Thoracic aorta (tissue), 2 donors: ENCODE measurements at places on chromosomes 4 and X. TPM values are rescaled to one million over a fixed set of nuclear protein-coding genes. Genes with fewer than 3 reads are reported as not detected.

ETDC gene
- not detected for total RNA-seq

ART3 gene
- total RNA-seq: not detected

DMRTC1 gene
- not detected for total RNA-seq

BMX gene
- total RNA-seq: 10.0 TPM

TMSB15C gene
- 4.3 TPM for total RNA-seq

ERCC6L gene
- total RNA-seq: not detected

IQCM gene
- not detected for total RNA-seq

SLIT2 gene
- total RNA-seq: 71.1 TPM

DNA sequence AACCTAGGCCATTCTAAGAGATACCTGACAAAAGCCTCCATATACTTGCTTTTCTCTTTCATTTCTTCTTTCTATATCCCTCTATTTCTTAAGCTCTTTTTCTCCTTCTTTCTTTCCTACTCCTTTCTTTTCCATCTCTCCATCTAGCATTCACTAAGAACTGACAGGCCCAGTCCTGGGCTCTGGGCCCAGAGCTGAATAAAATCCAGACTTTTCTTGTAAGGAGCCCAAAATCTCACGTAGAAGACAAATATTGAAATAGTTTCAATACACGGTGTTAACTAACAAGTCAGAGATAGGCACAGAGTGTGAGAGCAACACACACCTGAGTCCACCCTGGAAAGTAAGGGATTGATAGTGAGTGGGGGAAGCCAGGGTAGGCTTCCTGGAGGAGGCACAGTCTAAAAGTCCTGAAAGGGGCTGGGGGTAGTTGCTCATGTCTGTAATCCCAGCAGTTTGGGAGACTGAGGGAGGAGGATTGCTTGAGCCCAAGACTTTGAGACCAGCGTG is 73.2 kb upstream of the EFNB1 start:
- H3K36me3 ChIP-seq: no peaks in the 10 kb centered on the region
- H3K4me1 ChIP-seq: no peaks in the 10 kb centered on the region
- H3K4me3 ChIP-seq: no peak overlapping the region
- DNase-seq: no peak

DNA sequence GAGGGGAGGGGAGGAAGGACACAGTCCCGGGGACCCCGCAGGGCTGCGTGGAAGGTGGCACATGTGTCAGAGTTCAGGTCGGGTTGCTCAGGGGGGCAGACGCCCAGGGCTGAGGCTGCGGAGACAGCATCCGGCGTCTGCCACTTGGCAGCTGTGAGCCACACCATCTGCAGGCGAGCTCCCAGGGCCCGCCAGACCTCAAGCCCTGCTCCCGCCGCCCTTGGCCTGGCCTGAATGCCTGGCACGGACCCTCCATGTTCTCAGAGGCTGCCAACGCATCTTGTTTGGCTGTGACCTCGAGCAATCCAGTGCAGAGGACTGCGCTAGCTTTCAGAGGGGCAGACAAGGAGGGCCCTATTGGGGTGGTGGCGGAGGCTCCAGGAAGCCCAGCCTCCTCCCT is 5.1 kb downstream of the BGN start:
- H3K36me3 ChIP-seq: peaks cover 5% of the 10 kb centered on the region
- H3K27me3 ChIP-seq: no peaks in the 10 kb centered on the region
- peak overlapping the region; percentile 68 for H3K4me3 ChIP-seq

DNA sequence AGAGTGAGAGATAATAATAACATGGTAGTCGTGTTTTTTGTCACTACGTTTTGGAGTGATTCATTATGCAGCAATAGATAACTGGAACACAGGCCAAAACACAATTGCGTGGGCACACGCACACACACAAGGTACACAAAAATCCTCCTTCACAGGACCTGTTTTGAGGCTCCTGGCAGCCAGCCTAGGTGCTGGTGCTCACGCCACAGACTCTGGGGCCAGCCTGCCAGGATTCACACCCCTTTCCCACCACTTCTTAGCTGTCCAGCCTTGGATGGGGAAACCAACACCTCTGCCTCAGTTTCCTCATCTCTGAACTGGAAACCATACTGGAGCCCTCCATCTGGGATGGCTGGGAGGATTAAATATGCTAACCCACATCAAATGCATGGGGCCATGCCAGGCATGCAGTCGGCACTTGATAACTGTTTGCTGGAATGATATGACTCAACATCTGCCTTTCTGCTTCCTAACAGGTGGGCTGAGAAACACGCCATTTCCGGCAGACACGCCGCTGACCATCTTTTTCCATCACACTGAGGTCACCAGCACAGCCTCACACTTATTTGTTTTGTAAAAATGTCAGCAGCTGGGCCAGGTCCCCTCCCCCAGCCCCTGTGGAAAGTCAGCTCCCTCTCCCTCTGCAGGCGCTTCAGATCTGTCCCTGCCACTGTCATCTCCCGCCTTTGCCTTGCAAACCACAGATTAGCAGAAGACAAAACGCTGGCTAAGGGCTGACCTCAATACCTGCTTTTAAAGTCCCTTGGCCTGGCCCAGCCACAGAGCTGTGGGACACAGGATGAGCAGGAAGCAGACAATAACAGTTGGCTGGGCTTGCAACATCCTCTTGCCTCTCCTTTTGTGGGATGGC is 237.5 kb downstream of the BCOR start:
- peaks cover 8% of the 10 kb centered on the region for H3K4me1 ChIP-seq
- H3K27me3 ChIP-seq: no peaks in the 10 kb centered on the region
- no peak overlapping the region for H3K27ac ChIP-seq
- H3K36me3 ChIP-seq: no peaks in the 10 kb centered on the region

- DNase-seq: no peak
- H3K4me3 ChIP-seq: peak overlapping the region; percentile 85
- H3K27me3 ChIP-seq: no peaks in the 10 kb centered on the region
- H3K27ac ChIP-seq: peak overlapping the region; percentile 91
- H3K36me3 ChIP-seq: no peaks in the 10 kb centered on the region
Observed at GRCh38 chrX:17737986-17738713, 857 bp downstream of the SCML1 start.

GRCh38 chr4:73723023-73723422 is 17.3 kb upstream of the CXCL8 start:
- no peaks in the 10 kb centered on the region for H3K36me3 ChIP-seq
- no peaks in the 10 kb centered on the region for H3K27me3 ChIP-seq
- no peak overlapping the region for H3K4me3 ChIP-seq
- no peak for DNase-seq
- H3K27ac ChIP-seq: no peak overlapping the region

DNA sequence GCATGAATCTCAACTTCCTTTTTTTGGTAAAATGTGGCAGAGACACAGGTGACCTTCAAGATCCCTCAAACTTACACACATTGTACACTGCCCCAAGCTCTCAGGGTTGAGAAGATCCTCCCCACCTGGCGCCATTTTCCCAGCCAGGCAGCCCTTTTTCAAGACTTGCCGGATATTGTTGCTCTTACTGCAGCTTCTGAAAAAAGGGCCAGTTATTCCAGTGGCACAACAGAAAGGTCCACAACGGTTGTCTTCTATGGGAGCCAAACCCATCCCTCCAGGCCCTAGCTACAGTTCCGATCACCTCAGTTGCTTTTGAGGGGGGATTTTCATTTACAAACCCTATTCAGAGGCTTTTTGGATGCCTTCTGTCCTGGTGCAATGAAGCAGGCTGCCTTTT is 101.1 kb downstream of the CHIC2 start:
- H3K36me3 ChIP-seq: no peaks in the 10 kb centered on the region
- no peaks in the 10 kb centered on the region for H3K27me3 ChIP-seq
- no peak for DNase-seq
- no peaks in the 10 kb centered on the region for H3K4me1 ChIP-seq
- H3K4me3 ChIP-seq: no peak overlapping the region
- no peak overlapping the region for H3K27ac ChIP-seq

DNA sequence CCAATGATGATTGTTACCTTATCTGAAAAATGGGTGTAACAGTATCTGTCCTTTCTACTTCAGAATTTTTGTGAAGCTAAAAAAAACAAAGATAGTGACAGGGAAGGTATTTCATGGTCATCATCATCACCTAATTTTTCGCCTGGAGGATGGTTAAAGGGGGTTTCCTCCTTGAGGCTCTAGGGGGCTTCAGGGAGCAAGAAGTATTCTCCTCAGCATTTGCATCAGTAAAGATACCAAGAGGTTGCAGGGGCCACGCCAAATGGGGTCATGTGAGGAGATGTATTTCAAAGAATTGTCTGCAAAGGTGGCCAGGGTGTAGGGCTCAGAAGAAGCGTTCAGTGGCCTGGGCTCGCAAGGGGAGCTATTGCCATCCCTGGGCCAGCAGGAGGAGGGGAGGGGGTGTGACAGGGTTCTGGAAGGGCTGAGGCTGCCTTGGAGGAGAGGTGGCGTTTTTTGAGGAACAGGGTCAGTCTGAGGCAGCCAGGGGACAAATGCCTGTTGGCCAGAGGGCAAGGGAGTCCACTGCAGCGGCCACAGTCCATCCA is 7.3 kb upstream of the NSG1 start:
- no peaks in the 10 kb centered on the region for H3K27me3 ChIP-seq
- H3K36me3 ChIP-seq: no peaks in the 10 kb centered on the region
- no peak for DNase-seq
- H3K4me1 ChIP-seq: no peaks in the 10 kb centered on the region

GRCh38 chr4:151251603-151252304 is 25.2 kb upstream of the PRSS48 start:
- H3K27me3 ChIP-seq: no peaks in the 10 kb centered on the region
- H3K4me1 ChIP-seq: peaks cover 7% of the 10 kb centered on the region
- H3K36me3 ChIP-seq: no peaks in the 10 kb centered on the region
- H3K4me3 ChIP-seq: no peak overlapping the region

DNA sequence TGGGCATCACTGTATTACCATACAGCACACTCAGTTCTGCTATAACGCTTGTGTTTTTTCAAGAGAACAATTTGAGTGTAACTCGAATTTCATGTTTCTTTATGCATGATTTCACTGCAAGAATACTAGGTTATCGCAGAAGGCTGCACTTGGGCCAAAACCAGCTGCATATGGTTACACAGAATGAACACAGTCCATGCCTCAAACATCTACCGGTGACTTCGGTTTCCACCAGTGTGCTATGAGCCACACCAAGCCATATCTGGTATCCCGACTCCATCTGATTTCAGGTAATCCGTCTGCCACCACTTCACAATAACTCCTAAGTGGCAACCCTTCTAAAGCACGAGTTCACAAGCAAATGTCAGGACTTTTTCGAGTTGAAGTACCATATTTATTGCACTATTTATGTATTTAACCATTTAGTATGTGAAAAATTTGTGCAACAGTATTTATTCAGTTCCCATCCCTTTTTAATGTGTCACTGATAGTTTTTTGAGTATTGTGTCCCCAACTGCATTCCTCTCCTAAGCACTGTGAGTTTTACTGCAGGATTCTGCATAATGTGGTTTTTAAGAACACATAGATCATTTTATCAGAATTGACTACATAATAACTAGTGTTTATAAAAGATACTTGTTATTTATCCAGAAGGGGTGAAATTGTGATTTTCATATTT is 111.8 kb downstream of the APBB2 start:
- no peak overlapping the region for H3K27ac ChIP-seq
- no peaks in the 10 kb centered on the region for H3K36me3 ChIP-seq
- no peak overlapping the region for H3K4me3 ChIP-seq
- H3K27me3 ChIP-seq: no peaks in the 10 kb centered on the region
- DNase-seq: no peak
- H3K4me1 ChIP-seq: peaks cover 72% of the 10 kb centered on the region

GRCh38 chr4:101237773-101238172 is 109.6 kb downstream of the PPP3CA start:
- H3K27ac ChIP-seq: no peak overlapping the region
- H3K4me1 ChIP-seq: peaks cover 12% of the 10 kb centered on the region
- DNase-seq: no peak
- no peaks in the 10 kb centered on the region for H3K27me3 ChIP-seq
- no peaks in the 10 kb centered on the region for H3K36me3 ChIP-seq

GRCh38 chrX:11960031-11960430 is 178.2 kb upstream of the FRMPD4 start:
- H3K27me3 ChIP-seq: no peaks in the 10 kb centered on the region
- no peaks in the 10 kb centered on the region for H3K36me3 ChIP-seq
- DNase-seq: no peak
- H3K27ac ChIP-seq: no peak overlapping the region
- H3K4me1 ChIP-seq: no peaks in the 10 kb centered on the region

- no peak overlapping the region for H3K4me3 ChIP-seq
- H3K27me3 ChIP-seq: no peaks in the 10 kb centered on the region
- DNase-seq: no peak
- H3K4me1 ChIP-seq: no peaks in the 10 kb centered on the region
- no peaks in the 10 kb centered on the region for H3K36me3 ChIP-seq
- no peak overlapping the region for H3K27ac ChIP-seq
Observed at GRCh38 chr4:34009951-34010350, 2234.4 kb downstream of the ARAP2 start.

GRCh38 chr4:88162626-88163025 is 4.2 kb upstream of the ABCG2 start:
- no peak for DNase-seq
- no peak overlapping the region for H3K4me3 ChIP-seq

GRCh38 chr4:118296729-118297128 is 56.1 kb downstream of the PRSS12 start:
- H3K27ac ChIP-seq: no peak overlapping the region
- no peaks in the 10 kb centered on the region for H3K27me3 ChIP-seq
- no peaks in the 10 kb centered on the region for H3K36me3 ChIP-seq
- no peak overlapping the region for H3K4me3 ChIP-seq

GRCh38 chr4:110988722-110989121 is 365.8 kb upstream of the PITX2 start:
- no peak overlapping the region for H3K27ac ChIP-seq
- no peak overlapping the region for H3K4me3 ChIP-seq
- H3K4me1 ChIP-seq: no peaks in the 10 kb centered on the region
